ENCODE measurements at places on chromosomes 3 and 15. TPM values are rescaled to one million over a fixed set of nuclear protein-coding genes. Genes with fewer than 3 reads are reported as not detected.

ALDH1L1 gene
- 9.0 TPM for total RNA-seq

GOLGA8R gene
- 5.8 TPM for total RNA-seq

CYP1A1 gene
- 13.8 TPM for total RNA-seq

GRCh38 chr15:70029297-70029701 lies 68.4 kb downstream of the TLE3 start:
- DNase-seq, result no peak

- DNase-seq, result no peak
These were observed 26.5 kb downstream of the SPG11 start for GRCh38 chr15:44636976-44637375.

- no peak for DNase-seq
These were observed 58.1 kb downstream of the FOXP1 start for GRCh38 chr3:71525391-71525790.

DNA sequence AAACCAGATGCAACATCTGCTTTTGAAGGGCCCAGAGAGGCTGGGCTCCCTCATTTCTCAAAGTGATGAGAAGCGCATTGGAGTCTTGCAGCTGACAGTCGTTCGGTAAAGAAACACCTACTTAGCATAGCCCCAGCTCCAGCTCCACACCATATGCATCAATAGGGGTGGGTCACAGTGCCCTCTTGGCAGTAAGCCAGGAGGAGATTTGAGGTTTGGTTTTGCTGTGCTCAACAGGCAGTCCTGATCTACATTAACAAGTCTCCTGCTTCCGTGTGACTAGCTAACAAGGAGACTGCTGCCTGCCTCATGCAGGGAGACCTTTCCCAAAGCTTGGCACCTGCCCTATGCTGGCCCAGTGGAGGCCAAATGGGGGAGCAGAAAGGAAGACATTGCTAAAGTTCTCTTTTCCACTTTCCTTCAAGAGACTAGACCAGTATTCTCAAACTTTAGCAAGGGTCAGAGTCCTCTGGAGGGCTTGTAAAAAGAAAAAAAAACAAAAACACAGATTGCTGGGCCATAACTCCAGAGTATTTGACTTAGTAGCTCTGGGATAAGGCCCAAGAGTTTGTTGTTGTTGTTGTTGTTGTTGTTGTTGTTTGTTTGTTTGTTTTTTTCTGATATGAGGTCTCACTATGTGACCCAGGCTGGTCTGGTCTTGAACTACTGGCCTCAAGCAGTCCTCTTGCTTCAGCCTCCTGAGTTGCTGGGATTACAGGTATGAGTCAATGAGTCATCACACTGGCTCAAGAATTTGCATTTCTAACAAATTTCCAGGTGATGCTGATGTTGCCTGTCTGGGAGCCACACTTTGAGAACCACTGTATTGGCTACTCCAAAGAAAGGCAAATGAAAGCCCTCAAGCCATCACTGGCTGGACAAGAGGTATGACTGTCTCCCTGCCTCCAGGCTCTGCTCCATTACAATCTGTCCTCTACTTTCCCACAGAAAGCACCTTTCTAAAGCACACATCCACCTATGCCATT lies 294.9 kb downstream of the RORA start:
- no peak for DNase-seq

- DNase-seq, result no peak
These were observed 10.7 kb upstream of the SMAD3 start for GRCh38 chr15:67054676-67055075.

DNA sequence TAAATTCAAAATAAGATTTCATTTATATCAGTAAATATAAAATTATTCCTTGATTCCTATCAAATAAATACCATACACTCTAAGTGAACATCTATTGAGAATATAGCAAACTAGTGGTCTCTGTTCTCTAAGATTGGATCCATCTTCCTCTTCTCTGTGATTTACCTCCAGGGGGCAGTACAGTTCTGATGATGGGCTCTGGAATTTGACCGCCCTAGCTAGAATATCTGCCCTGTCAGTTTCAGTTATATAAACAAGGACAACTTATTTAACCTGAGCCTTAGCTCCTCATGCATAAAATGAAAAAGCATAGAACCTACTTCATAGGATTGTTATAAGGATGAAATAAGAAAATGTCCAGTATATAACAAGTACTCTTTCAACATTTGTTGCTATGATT lies 171.1 kb upstream of the CCDC54 start:
- no peak for DNase-seq

All from mucosa of gallbladder (tissue), 1 donor.